ENCODE measurements at places on chromosomes 5 and 9.

DNA sequence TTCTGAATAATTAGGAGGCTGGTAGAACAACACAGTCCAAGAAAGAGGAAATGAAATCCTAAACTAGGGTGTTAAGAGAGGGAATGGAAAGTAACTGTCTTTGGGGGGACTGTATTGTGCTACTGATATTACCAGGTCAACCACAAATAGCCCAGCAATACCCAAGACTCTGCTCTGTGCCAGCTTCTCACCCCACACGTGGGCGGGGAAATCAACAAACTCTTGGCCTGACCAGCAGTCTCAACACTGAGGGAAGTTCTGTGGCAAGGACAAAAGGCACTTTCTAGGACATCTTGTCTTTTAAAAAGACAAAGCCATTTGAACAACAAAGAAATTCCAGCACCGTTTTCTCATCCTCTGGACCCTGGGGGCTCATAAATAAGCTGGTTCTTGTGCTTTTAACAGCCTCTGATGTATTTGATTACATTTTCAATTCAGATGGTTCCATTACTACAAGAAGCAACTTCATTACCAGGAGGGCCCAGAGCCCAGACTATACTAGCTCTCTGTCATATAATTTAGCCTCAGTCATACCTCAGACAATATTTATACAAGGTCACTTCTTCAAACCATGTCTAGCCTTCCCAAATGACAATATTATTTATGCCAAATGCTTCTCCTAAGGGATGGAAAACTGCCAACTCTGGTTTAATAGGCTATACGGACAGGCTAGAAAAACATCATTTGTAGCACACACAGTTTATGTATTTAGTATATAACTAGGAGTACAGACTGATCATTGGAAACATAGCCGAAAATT is 297.8 kb downstream of the CWC27 start:
- no peak for DNase-seq

- DNase-seq = no peak
These were observed 46.5 kb downstream of the SH3PXD2B start for GRCh38 chr5:172407822-172408221.

DNA sequence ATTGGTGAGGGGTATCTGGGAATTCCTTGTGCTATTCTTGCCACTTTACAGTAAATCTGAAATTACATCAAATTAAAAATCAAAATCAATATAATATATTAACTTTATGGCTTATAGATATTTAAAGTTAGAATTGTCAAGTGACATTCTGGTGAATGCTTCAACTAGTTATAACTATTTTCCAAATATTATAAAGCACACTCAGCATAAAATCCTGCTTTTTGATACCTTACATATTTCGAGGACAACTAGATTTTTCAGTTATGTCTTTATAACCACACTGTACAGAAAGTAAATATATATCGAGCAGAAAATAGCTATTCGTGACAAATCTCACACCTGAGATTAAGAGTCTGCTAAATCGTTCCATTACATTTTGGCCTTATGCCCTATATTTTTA is 210.2 kb downstream of the PDE4D start:
- no peak for DNase-seq

DNA sequence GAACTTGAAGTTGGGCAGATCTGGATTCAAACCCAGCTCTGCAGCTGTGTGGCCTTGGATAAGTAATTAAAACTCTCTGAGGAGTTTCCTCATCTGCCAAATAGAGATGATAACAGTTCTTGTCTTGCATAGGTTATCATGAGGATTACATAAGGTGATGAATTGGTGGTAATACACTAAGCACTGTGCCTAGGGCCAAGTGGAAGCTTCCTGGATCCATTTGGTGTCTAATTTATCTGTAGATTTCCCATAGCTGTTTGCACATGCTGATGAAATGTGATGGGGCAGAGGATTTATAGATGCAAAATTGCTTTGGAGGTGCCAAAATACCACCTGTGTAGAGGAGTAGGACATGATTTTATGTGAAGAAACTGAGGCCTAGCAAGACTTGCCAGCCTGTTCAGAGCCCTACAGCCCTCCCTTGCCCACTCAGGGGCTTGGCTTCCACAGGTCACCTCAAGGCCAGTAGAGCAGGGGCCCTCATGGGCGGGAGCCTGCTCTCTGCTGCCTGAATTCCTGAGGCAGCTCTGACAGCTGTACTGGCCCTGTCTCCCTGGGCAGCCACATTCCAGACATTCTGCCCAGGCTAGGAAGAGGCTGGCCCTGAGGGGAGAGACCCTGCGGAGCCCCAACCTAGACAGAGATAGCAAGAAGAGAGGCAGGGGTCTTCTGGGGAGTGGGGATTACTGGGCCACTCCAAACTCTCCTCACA is 5.9 kb upstream of the FAT2 start:
- no peak for DNase-seq

DNA sequence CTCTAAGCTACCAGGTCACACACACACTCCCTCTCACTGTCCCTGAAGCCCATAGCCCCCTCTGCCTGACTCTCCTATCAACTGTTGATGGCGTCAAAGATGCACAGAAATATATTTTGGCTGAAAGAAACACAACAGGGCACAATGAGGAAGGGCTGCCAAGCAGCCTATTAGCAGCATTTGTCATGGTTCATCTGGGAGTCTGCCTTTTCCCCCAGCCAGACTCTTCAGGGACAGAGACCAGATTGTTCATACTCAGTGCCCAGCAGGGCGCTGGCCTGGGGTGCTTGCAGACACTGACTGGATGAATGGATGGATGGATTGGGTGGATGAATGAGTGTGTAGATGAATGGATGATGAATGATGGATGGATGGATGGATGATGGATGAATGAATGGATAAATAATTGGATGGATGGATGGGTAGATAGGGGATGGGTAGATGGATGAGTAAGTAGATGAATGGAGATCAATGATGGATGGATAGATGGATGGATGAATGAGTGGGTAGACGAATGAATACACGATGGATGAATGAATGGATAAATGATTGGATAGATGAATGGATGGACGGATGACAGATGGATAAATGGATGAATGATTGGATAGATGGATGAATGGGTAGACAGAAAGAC is 90.5 kb downstream of the ADAMTS2 start:
- no peak for DNase-seq
